ENCODE measurements at places on chromosomes 4 and X. TPM values are rescaled to one million over a fixed set of nuclear protein-coding genes. Genes with fewer than 3 reads are reported as not detected.

LRP2BP gene
- total RNA-seq, result 0.79 TPM

DNA sequence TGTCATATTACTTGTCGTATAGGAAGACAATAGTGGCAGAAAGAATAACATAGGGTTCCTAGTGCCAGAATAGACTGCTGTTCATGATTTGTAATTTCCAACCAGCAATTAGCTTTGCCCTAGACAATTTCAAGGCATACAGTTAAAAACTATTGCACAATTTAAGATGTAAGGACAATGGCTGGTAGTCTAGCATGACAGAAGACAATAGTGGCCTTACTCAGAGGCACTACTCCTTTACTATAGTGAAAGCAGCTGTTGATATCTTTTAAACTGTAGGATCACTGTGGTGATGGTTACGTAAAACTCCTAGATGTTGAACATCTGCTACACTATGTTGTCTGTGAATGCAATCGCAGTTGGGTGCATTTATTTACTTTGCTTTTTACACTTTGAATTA is 234.5 kb downstream of the RBMX2 start:
- no peak for DNase-seq

DNA sequence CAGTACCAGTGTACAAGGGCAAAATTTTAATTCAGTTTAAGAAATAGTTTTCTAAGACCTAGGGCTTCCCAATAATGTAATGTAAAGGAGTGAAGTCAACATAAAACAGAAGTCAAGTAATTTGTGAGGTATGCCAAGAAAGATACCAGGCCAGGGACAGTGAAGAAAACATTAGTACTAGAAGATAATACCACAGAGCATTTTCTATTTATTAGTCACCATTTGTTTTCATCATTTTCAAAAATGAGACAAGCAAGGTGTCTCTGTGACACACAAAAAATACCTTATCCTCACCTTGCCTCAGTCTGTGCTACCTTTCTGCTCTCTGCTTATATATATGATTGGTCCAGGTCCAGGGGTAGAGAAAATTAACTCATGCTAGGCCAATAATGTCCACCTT is 46.8 kb downstream of the VEGFC start:
- DNase-seq, result no peak

NEUROG2 gene
- not detected for total RNA-seq

DNA sequence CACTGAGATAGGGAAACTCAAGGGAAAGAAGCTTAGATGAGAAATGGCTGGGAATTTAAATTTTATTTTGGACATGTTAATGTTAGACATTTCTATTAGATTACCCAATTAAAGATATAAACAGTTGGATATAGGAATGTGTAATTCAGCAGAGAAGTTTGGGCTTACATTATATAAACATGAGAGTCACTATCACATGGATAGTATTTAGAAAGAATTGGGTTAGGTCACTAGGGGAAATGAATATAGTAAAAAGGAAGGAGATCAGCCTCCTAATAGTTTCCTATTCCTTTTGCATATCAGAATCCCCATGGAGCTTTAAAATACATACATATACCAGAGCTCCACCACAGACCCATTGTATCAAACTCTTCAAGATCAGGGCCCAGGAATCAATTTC is 19.6 kb upstream of the CXCL5 start:
- DNase-seq, result peak; percentile 19

- no peak for DNase-seq
Observed at GRCh38 chrX:139844884-139845283, 88.0 kb downstream of the ATP11C start.

ZNF630 gene
- total RNA-seq, result 0.99 TPM

GDPD2 gene
- total RNA-seq, result not detected

- DNase-seq, result no peak
Observed at GRCh38 chr4:149112109-149112508, 669.9 kb upstream of the NR3C2 start.

DMP1 gene
- total RNA-seq, result not detected

DNA sequence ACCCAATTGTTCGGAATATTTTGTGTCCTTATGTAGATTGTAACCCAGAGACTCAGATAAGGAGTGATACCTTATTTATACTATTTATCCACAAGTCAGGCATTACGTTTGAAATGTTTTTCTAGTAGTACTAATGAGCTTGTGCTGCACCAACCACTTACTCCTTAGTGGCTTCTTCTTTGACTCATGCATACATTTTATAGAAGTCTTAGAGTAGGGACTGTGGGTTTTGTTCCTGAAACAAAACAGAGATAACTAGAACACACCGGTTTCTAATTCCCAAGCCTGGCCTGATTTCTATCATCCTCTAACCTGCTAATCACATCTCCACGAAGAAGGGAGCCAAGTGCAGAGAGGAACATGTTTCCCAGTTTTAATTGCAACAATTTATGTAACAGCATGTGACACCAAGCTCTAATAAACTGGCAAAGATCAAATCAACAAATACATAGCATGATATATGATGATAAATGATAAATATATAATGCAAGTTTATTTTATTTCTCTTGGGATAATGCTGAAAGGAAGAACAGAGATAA is 32.3 kb downstream of the MGARP start:
- no peak for DNase-seq

All from lung microvascular endothelial cell (primary cell).